ENCODE measurements at places on chromosomes 6 and 20.

GRCh38 chr6:30349421-30350177 is 4.6 kb downstream of the RPP21 start:
- DNase-seq = no peak

DNA sequence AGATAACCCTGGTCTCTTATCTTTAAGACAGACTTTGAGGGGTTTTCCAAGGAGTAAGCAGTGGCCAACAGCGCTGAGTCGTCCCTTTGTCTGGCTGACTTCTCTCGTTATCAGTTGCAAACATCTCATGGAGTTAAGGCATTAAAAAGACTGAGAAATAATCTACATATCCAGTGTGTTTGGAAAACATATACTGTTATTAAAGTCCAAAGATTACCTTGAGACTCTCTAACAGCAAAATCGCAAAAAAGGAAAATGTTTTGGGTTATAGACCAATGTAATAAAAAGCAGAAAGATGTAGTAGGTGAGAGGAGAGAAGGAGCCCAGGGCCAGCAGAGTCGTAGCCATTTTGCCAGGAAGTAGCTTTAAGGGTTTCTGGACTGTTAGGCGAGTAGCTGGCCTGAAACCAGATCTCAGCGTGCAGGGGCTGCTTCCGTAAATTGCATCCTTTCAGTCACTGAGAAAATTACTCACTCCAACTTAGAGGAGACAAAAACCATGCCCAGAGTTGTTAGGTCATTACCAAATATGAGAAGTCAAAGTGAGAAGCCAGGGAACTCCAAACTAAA is 24.6 kb downstream of the MYLK4 start:
- DNase-seq = no peak

DNA sequence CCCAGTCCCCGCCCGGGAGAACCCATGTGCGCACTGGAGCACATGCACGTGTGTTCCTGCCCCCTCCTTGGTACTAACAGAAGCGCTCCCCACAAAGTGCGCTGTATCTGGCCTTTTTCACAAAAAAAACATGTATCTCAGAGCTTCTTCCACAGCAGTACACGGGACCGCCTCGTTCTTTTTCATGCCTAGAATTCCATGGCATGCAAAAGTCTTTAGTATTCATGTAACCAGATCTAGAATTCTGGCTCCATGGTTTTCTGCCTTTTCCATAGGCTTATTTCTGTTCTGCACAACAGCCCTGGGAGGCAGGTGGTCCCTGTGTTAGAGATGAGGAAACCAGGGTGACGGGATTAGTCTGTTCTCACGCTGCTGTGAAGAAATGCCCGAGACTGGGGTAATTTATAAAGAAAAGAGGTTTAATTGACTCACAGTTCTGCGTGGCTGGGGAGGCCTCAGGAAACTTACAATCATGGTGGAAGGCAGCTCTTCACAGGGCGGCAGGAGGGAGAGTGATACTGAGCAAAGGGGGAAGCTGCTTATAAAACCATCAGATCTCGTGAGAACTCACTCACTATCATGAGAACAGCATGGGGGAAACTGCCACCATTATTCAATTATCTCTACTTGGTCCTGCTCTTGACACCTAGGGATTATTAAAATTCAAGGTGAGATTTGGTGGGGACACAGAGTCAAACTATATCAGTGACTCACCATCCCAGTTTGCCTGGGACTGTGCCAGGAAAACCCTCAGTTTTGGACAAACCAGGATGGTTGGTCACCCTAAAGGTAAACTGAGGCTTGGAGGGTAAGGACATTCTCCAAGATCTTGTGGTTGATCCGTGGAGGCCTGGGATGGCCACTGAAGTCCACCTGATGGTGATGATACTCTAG is 41.0 kb downstream of the C20orf203 start:
- no peak for DNase-seq

DNA sequence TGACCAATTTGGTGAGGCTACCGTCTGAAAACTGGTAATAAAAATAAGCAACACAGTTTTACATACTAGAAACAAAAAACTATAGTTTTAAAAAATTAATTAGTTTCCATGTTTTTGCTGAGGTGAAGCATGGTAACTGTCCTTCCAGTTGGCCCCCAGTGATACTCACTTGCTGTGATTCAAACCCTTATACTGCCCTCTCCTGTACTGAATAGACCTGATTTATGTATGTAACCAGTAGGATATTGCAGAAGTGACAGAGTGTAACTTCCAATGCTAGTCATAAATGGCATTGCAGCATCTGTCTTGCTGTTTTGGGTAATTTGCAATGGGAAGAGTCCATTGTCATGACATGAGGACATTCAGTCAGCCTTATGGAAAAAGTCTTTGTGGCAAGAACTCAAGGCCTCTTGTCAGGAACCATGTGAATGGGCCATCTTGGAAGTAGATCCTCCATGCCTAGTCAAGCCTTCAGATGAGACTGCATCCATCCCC is 8.9 kb upstream of the CHD6 start:
- DNase-seq = no peak

GRCh38 chr6:3592371-3592941 is 135.6 kb upstream of the SLC22A23 start:
- DNase-seq = no peak

DNA sequence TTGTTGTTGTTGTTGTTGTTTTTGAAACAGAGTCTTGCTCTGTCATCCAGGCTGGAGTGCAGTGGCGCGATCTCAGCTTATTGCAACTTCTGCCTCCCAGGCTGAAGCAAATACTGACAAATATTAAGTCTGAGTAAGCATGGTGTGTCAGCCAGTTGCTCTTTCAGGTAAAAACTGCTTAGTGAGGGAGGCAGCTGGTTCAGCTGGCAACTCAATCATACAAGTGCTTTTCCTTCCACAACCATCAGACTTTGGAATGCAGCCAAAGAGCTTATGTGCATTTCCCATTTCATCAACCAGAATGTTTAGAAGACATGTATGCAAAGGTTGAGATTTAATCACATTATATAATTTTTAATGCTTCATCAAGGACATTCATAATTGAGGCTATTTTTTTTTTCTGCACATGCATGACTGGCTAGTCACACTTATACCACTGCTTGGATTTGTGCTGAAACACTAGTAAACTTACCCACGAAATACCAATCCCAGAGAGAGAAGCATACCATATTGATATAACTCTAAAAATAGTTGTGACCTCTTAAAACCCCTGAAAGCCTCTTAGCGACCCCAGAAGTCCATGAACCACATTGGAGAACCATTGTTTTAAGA is 56.0 kb downstream of the CLIC5 start:
- DNase-seq = peak; percentile 3

GRCh38 chr6:169166896-169167580 is 86.6 kb downstream of the THBS2 start:
- no peak for DNase-seq

DNA sequence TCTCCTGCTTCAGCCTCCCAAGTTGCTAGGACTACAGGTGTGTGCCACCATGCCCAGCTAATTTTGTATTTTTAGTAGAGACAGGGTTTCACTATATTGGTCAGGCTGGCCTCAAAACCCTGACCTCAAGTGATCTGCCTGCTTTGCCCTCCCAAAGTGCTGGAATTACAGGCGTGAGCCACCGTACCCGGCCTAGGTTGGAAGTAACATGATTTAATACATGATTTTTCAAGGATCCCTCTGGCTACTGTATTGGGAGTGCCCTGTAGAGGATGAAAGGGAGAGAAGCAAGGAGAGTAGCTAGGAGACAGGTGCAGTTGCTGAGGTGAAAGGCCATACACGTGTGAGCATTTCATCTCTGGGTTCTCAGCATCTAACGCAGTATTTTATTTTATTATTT is 2.6 kb upstream of the NCOA3 start:
- no peak for DNase-seq

DNA sequence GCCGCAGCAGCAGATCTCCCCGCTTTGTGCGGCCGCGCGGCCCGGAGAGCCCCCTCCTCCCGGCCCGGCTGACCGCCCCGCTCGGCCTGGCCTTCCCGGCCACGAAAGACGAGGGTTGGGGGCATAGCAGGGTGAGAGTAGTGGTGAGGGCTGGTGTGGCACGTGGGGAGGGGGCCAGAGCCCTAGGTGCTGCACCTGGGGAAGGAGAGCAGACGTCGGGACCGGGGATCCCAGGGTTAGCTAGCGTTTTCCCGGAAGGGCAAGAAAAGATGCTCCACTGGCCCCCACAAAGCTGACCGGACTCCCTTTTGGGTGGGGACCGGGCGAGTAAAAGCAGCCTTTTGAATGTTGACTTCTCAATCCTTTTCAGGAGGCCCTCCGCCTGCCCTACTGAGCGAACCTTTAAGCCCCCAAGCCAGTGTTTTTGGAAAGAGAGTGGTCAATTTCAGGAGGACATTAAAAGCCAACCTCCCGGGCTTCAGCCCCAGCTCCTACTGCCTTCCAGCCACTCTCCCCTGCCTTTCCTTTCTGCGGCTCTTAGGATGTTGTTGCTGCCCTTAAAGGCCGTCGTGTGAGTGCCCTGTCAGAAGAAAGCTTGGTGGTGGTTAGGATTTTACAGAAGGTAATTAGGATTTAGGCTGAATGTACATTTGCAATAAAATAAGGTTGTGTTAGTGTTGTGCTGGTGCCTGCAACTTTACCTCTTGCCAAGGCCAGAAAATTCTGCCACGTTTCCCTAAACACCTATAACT is 648 bp upstream of the BACH2 start:
- DNase-seq = no peak

DNA sequence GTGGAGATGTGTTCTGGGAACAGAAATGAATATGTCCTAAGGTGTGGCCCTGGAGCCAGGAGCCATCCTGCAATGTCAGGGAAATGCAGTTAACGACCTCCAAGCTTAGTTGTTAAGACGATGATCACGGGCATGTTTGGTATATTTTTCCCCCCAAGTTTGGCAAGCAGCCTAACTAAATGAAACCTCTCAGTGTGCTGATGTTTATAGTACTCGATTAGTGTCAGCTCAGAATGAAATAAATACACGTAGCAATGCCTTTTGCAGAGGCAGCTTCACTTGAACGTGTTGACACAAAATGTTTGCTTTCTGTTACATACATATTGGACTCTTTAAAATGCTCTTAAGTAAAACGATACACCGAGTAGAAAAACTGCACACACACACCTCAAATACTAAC is 76.2 kb upstream of the OLIG3 start:
- DNase-seq = no peak

DNA sequence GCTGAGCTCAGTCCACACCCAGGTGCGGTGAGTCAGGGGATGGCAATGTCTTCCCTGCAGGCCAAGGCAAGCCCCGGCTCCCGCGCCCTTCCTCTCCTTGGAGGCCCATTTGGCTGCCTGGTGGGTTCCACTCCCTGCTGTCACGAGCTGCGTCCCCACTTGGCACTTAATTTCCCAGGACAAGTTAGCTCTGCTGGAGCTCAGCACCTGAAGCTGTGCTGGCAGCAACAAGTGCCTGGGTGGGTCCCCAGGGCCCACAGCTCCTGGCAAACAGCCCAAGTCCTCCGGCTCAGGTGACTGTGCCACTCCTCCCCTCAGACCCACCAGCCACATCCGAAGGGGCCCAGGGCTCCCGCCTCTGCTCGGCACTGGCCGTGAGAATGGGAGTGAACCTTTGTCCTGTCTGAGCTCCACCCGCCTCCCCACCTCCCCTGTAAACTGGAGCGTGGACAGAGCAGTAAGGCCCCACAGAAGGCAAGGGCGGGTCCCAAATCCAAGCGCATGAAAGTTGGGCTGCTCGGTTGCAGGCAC is 16.9 kb downstream of the LAMA5 start:
- no peak for DNase-seq

- DNase-seq = no peak
Observed at GRCh38 chr20:10940941-10941340, 267.1 kb upstream of the JAG1 start.

DNA sequence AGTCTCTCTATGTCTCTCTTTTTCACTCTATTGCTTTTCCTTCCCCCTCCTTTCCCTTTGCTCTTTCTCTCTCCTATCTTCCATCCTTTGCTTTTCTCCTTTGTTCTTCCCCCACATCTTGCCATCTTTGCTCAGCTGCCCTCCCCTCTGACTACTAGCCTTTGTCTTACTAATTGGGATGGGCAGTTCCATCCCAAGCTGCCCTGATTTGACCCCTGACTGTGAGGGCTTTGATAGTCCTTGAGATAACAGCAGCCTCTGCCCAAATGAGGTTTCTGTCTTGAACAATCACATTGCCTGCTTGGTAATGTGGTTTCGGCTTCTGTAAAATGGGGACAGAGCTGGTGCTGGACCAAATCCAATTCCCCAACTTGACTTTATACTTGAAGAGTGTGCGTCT is 327.7 kb downstream of the DHX35 start:
- no peak for DNase-seq

DNA sequence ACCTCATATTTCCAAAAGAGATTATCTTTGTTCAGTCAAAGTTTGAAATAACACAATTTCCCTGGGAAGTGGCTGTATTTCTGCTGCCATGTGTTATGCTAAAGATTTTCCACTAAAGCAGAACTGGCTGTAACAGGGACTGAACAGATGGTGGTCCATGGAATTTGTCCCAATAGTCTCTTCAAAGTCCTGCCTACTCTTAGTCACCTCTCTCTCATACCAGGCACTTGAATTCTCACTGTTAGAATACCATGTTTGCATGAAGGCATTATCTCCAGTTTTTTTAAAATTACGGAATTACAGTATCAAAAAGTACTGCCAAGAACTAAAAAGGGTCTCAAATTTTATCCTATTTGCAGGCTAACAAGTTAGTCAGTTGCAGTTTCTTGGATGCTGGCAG is 105.0 kb upstream of the HDDC2 start:
- no peak for DNase-seq

GRCh38 chr20:58042591-58042990 is 185.9 kb downstream of the ANKRD60 start:
- DNase-seq = no peak

- no peak for DNase-seq
Observed at GRCh38 chr6:111406200-111406721, 76.8 kb downstream of the REV3L start.

- no peak for DNase-seq
Observed at GRCh38 chr6:1703091-1703855, 93.6 kb downstream of the FOXC1 start.

DNA sequence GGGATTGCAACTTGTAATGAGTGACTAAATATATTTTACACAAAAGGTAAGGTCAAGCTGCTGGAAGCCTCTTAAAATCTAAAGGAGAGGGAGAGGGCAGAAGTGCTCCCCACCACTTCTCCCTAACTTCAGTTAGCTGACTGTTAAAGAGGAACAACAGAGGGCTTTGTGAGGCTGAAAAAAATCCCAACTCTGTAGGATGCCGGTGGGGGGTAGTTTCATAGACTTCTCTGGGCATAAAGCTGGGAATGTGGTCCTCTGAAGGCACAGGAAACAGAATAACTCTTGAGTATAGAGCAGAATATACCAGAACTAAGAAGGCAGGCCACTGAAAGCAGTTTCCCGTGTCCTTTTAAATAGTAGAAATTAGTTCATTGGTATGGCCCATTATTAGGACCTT is 71.6 kb downstream of the KIF6 start:
- peak; percentile 62 for DNase-seq

- no peak for DNase-seq
Observed at GRCh38 chr20:38109591-38110524, 55.2 kb downstream of the TGM2 start.

DNA sequence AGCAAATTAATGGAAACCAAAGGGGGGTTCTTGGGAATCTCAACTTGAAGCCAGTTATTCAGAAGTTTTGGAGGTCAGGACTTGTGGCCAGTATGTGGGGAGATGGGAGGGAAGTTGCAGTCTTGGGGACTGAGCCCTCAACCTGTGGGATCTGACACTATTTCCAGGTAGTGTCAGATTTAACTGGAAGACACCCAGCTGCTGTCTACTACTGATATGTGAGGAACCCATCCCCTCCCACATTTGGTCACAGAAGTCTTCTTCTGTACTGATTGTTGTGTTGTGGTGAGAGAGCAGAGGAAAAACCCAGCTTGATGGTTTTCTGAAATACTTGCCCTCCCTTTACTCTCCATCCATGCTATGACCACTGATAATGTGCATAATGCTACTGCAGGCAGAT is 134.0 kb downstream of the QRSL1 start:
- no peak for DNase-seq

GRCh38 chr6:45966340-45966739 is 49.3 kb downstream of the CLIC5 start:
- no peak for DNase-seq
